ENCODE measurements at places on chromosomes 2 and 18. TPM values are rescaled to one million over a fixed set of nuclear protein-coding genes. Genes with fewer than 3 reads are reported as not detected.

CDH20 gene
- 0.21 TPM for total RNA-seq

TRMT61B gene
- total RNA-seq: 22.8 TPM

TMEM247 gene
- total RNA-seq: not detected

CTAGE1 gene
- not detected for total RNA-seq

E2F6 gene
- total RNA-seq: 14.3 TPM

MAL gene
- total RNA-seq: 116 TPM

FAM237A gene
- not detected for total RNA-seq

MERTK gene
- total RNA-seq: 0.69 TPM

EIF2AK3 gene
- 29.8 TPM for total RNA-seq

MREG gene
- 8.5 TPM for total RNA-seq

IL1B gene
- not detected for total RNA-seq

C2orf92 gene
- 18.2 TPM for total RNA-seq

STARD6 gene
- not detected for total RNA-seq

EFR3B gene
- total RNA-seq: 0.14 TPM

ITGB6 gene
- total RNA-seq: not detected

IL36RN gene
- not detected for total RNA-seq

PROM2 gene
- 0.91 TPM for total RNA-seq

NPAS2 gene
- 5.1 TPM for total RNA-seq

SLC4A3 gene
- 0.19 TPM for total RNA-seq

MOB1A gene
- total RNA-seq: 137 TPM

RUFY4 gene
- total RNA-seq: 0.16 TPM

IL18R1 gene
- total RNA-seq: 0.39 TPM

ACTG2 gene
- not detected for total RNA-seq

COMMD1 gene
- 15.2 TPM for total RNA-seq

ZNF532 gene
- 6.6 TPM for total RNA-seq

LGALSL gene
- 0.73 TPM for total RNA-seq

CAPN14 gene
- 0.41 TPM for total RNA-seq

NYAP2 gene
- 0.05 TPM for total RNA-seq

ADAM23 gene
- 0.30 TPM for total RNA-seq

PKDCC gene
- not detected for total RNA-seq

SIX2 gene
- total RNA-seq: not detected

UPP2 gene
- total RNA-seq: not detected

DLGAP1 gene
- total RNA-seq: not detected

MSH6 gene
- 43.3 TPM for total RNA-seq

CHPF gene
- total RNA-seq: 3.8 TPM

TANC1 gene
- 0.13 TPM for total RNA-seq

ERLEC1 gene
- 27.6 TPM for total RNA-seq

DCC gene
- not detected for total RNA-seq

KLHL41 gene
- not detected for total RNA-seq

All from naive thymus-derived CD8-positive, alpha-beta T cell (primary cell).